ENCODE measurements at places on chromosomes 2 and 18.

DNA sequence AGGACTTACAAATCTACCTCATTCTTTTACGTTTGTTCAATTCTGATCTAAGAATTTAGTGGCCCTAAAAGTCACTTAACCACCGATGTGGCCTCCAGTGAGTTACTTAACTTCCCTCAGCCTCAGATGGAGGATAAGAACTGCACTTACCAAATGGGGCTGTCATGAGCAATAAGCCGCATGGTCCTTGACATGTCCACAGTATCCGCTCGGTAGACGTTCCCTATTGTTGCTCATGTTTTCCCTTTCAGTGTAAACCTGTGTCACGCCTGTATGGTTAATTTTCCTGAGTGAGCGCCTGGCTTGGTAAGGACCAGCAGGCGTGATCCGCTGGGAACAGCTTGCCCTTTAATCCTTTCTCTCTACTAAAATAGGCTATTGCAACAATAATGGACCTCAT lies 20.3 kb downstream of the SEC11C start:
- no peak for DNase-seq

DNA sequence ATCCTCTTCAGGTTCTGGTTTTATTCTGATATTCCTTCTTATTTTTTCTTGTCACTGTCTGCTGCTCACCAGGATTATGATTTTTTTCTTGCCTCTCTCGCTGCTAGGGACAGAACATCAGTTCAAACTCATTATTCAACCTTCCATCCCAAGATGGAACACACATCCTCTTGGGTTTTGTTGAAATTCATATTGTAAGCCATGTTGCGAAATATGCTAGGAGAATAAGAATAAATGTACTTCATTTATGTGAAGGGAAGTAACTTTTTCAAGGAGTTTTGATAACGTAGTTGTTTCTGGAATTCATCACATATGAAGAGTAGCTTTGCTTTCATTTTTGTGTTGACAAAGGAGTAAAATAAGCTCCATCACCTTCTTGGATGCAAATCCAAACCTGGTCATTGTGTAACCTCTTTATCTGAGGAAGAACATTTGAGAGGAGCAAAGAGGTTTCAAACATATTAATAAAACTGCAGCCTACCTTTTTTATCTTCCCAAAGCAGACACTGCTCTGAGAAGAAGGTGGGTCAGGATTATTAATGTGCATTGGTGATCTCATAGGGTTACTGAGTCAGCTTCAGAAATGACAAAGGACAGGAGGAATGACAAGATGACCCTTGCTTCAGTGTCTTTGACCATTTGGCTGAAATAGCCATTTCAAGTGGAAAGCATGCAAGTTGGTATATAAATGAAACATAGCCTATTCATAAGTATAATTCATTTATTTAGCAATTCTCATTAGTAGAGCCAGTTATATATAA lies 280.0 kb downstream of the GULP1 start:
- no peak for DNase-seq

DNA sequence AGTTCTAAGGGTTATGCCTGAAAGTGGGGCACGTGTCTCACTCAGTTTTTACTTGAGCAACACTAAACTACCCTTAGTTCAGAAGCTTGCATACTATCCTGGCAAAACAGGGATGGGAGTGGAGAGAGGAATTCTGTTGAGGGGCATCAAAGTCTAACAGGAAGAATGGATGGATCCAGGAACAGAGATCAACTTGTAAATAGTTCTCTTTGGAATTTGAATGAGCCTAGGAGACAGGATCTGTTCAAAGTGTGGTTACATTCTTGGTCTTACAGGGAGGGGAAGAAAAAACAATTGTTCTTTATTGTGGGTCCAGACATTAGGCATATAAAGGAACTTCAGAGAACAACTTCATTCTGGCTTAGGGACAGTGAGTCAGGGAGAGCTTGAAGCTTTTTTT lies 560.2 kb downstream of the CNTNAP5 start:
- DNase-seq, result no peak

- DNase-seq, result no peak
Measured at GRCh38 chr2:129456691-129457090, 522.8 kb upstream of the RAB6C start.

GRCh38 chr18:43682196-43682595 lies 404.9 kb upstream of the SYT4 start:
- no peak for DNase-seq

GRCh38 chr18:23992089-23992940 lies 22.2 kb upstream of the TTC39C start:
- DNase-seq, result no peak

DNA sequence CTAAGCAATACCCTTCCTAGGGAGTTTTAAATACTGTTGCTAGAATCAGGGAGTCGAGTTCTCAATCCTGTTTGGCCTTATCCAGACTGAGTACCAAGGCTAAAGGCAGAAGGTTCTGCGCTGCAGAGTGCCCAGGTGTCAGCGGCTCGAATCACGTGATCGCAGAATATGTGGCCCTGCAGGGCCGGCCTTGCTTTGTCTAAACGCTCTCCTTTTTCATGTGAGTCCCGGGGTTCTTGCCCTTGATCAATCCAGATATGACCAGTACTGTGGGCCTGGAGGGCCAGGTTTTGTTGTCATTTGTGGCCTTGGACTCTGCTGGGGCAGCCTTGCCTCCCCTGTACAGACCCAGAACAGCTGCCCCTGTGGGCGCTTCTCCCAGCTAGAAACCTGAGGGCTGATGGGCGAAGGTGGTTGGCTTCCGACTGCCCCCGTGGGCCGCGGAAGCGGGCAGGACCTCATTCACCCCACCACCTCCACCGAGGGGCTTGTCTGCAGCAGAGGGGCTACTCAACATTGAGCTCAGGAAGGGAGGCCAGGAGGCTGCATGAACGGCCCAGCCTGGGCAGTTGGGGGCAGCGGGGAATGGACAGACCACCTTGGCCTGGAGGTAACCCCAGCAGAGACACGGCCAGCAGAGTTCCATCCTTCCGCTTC lies 225.0 kb downstream of the ALPK2 start:
- no peak for DNase-seq

All from stimulated activated CD4-positive, alpha-beta T cell treated with anti-CD3 and anti-CD28 coated beads, Interleukin-12 subunit alpha, Interleukin-12 subunit beta, amount 100 ng/mL, for 4 hours (primary cell).